NCI-H2171 (cell line): ENCODE measurements at places on chromosomes 12 and 14.

- no peak for DNase-seq
Measured at GRCh38 chr14:24113379-24113800, 1.2 kb upstream of the DCAF11 start.

- no peak for DNase-seq
Measured at GRCh38 chr12:14843425-14843887, at the start of gene ART4. ART4 (minus strand) TSS chr12:14843526; CDS start chr12:14843113, 413 bp downstream.

GRCh38 chr12:115895247-115895646 lies 382.2 kb downstream of the MED13L start:
- no peak for DNase-seq

DNA sequence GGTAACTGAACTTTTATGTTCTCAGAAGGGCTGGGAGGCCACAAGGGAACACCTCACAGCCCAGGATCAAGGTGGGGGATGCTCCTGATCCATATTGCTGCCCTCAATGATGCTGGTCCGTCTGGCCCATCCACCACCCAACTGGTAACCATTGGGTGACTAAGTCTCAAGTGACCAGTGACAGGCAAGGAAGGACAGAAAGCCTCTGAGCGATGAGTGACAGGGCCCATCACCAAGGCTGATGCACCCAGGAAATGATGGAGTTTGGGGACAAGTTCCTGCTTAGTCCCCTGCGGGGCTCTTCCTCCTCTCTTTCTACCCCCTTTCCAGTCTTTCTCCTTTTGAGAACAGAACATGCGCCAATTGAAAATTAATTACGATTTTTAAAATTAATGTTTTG lies 2.6 kb upstream of the MMP19 start:
- DNase-seq, result no peak

DNA sequence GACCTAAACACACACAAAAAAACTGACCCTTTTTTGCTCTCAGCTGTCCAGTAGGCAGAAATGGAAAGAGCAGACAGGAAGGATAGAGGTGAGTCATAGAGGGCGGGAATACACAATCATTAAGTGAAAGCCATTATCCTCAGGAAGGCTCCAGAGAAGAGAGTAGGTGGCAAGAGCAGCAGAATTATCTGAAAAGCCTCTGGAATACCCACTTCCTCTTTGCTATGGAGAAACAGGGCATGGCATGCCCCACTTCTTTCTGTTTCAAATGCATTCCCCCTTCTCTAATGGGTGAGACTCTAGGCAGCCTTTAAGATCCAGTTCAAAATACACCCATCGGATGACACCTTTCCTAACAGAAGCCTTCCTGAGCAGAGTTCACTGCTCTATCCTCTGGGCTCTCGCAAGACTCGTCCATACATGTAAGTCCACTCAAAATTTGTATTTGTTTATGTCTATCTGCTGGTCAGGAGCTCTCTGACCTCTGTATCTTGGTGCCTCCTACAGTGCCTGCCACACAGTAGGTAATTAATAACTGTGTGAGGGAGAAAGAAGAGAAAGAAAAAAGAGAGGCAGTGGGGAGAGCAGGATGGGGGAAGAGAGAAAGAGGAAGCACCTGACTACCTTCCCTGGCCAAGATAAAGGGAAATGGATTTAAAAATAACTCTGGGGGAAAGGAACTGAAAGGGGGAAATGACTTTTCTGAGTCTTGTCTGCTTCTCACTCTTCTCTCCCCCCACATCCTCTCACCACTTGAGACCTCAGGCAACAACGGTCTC lies 8.5 kb downstream of the KLHL33 start:
- DNase-seq, result no peak

- DNase-seq, result peak; percentile 76
Measured at GRCh38 chr14:76715511-76716081, 45.7 kb upstream of the VASH1 start.

DNA sequence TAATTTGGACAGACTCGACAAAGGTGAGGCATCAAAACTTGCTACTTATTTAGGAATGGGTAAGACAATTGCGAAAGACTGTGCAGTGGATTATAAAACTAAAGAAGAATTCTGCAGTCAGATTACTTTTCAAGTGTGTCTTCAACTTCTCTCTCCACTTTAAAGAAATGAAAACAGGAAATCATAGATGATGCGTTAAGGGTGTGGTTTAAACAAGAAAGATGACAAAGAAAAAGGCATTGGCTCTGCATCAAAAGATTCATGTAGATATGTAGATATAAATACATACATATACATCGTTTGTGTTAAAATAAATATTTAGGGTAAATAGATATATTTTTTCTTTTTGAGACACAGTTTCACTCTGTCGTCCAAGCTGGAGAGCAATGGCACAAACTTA lies 74.6 kb upstream of the PARP11 start:
- no peak for DNase-seq

- DNase-seq, result peak; percentile 43
Measured at GRCh38 chr12:1093166-1093751, 102.2 kb downstream of the ERC1 start.

- DNase-seq, result no peak
Measured at GRCh38 chr12:121295746-121296617, 527 bp downstream of the CAMKK2 start.

DNA sequence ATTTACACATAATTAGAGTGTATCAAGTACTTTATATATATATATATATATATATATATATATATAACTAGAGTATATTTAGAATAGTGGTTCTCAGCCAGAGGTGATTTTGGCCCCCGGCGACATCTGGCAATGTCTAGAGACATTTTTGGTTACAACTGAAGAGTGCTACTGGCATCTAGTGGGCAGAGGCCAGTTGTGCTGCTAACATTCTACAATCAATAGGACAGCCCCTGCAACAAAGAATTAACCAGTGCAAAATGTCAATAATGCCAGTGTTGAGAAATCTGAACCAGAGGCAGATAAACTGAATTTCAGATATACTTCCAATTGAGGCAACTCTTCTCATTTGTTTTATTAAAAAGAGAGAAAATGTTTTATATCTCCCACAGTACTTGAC lies 8.9 kb downstream of the GTF2A1 start:
- DNase-seq, result peak; percentile 19

- DNase-seq, result no peak
Measured at GRCh38 chr12:49761677-49762467, 20.5 kb downstream of the TMBIM6 start.

DNA sequence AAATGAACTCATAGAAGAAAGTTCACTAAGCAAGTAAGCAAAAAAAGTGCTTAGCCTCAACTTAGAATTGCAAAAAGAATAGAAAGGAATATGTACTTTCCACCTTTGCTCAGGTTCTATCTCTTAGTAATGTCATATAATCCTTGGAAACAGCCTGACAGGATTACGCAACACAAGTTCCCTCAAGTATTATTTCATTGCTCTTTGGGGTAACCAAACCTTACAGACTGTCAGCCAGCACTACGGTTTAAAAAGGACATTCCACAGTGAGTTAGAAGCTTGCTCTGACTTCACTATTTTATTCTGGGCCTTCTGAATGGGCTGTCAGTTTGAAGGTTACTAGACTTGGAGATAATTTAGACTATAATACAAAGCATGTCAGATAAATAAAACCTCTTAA lies 264.0 kb downstream of the ATXN7L3B start:
- no peak for DNase-seq

DNA sequence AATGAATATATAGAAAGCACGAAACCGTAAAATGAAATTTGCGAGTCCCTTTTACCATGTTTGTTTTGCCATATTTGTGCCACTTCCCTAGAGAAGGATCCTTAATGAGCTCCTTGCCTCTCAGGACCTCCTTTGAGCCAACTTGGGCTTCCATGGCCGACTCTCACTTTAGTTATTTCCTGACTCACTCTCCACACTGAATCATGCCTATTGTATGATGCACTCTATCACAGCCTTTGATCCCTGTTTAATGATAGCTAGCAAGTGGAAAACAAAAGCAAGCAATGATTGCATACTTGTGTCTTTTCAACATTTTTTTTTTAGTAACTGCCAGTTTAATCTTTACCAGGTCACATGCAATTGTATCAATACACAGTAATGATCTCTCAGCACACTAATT lies 153.2 kb downstream of the CCER1 start:
- no peak for DNase-seq

DNA sequence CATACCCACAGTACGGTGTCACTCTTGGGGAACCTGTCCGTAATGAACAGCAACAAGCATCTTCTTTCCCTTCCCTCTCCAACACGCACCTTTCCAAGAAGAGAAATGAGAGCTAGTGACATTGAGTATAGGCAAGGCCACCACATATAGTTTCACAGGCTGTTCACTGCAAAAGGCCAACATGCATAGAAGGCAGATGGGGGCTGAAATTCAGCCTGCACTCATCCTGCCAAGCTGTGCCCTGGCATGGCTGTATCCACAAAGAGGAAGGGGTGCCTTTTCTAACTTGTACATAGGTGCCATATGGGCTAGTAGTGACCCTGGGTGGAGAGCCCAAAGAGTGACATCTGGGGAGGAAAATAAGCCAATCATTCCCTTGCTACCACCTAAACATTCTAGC lies 169.6 kb downstream of the ZFP36L1 start:
- DNase-seq, result peak; percentile 12

- DNase-seq, result no peak
Measured at GRCh38 chr12:85422762-85423161, 142.7 kb downstream of the ALX1 start.

DNA sequence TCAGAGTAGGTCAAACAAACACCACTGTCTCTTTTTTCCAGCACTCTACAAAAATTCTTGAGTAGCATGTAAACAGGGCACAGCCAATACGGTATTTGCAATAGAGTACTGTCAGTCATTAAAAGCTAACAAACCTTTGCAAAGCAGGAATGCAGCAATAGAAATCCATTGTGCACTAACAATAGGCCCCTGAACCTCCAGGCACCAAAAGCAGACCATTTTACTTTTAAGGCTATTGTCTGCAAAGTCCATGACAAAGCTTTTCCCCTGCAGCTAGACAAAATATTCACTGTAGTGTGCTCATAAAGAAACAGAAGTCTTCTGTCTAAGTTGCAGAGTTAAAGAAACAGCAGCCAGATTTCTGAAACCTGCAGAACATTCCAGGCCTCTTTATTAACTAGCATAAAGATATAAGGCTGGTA lies 191.9 kb downstream of the SOX5 start:
- DNase-seq, result no peak

GRCh38 chr14:54278087-54278486 lies 118.7 kb upstream of the CDKN3 start:
- no peak for DNase-seq

DNA sequence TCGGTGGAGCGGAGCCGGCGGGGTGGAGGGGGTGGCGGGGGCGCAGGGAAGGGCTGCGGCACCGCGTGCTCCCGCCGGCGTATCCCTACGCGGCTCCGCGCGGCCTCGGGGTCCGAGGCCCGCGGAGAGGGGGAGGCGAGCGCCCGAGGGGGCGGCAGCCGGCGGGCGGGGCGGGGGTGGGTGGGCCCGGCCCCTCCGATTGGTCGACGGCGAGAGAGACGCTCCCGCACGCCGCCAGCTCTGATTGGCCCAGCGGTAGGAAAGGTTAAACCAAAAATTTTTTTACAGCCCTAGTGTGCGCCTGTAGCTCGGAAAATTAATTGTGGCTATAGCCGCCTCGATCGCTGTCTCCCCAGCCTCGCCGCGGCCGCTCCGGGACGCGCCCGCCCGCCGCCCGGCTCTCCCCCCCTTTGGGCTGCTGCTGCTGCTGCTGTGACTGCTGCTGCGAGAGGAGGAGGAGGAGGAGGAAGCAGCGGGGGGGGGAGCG lies at the start of gene FOXG1:
Gene FOXG1 (plus strand): TSS at position 319 of the 487 bp plus-strand sequence. CDS start 493 bp downstream, outside the sequence.
- peak; percentile 74 for DNase-seq
